Fibroblast of skin of left biceps (primary cell): ENCODE measurements at places on chromosomes 5 and 9.

GRCh38 chr9:71285191-71285656 is 163.8 kb upstream of the TRPM3 start:
- DNase-seq: peak; percentile 29

DNA sequence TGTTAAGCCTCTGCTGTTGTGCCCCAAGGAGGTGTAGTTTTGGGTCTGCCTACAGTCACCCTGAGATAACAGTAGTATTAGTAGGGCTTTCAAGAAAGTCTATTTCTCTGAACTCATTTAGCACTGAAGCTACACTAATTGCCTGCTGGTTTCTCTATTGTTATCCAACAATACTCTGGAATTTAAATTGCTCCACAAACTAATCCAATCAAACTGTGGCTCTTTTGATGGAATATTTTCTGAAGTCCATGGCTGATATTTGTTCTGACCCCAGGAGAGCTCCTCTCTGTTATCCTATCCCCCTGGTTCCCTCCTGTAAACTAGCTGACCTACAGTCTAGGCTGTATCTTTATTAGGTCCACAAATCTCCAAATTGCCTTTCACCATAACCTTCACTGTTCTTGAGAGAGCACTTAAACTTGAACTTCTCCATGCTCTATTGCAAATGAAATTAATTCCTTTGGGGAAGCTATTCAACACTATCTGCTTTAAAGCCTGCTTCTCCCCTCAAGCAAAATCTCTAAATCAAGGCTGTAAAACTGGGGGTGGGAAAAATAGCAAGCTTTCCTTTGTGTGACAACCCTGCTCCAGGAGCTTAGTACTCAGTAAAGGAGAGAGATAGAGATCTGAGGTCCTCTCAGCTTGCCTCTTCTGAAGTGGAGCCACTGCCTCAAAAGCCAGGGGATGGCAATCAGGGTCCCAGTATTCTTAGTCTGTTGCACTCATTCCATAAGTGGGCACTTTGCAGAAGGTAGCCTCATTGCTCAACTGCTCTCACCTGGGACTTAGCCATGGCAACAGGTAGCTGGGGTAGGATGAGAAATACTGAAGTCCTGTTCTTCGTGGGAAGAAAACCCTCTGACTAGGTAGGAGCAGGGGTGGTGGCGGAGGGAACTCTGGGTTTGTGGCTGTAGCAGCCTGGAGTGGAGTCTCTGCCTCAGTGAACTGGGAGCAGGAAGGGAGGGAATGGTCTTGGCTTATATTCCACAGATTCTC is 110.9 kb downstream of the MACIR start:
- no peak for DNase-seq

- DNase-seq: no peak
Observed at GRCh38 chr5:22751536-22751935, 101.6 kb downstream of the CDH12 start.

DNA sequence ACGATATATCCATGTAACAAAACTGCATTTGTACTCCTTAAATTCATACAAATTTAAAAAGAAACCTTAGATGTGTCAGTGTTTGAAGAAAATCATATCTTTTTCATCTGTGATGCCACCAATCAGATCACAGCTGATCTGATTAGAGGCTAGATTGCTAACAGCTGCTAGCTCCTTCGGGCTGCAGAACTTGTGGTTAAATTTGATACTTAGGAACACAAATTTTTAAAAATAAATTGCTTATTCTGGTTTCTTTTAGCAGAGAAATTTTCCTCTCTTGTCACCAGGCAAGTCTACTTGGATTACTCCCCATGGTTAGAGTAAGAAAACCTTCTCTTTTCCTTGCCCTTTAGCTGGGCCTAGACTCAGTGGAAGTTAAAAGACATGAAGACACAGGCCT is 94.6 kb upstream of the RANBP6 start:
- DNase-seq: no peak

DNA sequence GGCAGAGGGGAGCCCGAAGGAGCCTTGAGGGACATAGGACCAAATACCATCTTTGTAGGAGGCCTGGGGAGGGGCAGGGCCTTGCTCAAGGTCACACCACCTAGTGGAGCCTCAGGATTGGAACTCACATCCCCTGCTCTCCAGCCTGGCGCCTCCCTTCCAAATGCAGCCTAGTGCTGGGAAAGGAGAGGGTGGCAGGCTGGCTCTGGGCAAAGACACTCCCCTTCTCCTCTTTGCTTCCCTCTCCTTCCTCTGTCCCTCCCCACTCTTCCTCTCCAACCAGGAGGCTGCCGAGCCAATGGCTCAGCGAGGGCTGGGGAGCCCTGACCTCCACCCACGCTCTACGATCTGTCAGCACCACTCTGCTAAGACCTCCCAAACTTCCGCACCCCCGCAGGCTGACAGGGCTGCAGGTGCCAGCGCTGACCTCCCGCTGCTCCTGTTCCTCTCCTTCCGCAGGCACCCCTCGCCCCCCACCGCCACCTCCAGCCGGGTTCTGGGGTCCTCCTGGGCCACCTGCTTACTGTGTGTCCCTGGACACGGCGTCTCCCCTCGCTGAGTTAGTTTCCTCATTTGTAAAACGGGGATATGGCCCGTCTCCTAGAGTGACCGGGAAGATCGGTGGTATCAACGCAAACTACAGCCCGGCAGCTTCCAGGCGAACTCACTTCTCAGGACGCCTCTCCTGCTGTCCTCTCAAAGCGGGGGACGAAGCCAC is 52.9 kb downstream of the C9orf50 start:
- no peak for DNase-seq

DNA sequence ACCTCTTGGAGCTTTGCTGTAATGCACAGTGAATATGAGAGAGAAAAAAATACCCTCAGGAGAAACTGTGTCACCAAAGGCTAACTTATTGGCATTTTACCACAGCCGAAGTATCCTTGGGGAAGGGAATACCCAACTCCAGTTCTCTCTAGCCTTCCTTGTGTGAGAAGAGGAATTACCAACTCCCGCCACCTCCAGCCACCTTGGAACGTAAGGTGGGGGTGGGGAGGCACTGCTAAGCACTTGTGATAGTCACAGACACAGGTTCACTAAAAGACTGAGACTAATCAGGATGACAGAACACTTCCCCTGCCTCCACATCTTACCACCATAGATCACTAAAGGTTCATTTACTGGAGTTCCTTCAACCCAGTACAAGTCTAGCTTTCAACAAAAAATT is 102.0 kb upstream of the ADAMTS19 start:
- no peak for DNase-seq

DNA sequence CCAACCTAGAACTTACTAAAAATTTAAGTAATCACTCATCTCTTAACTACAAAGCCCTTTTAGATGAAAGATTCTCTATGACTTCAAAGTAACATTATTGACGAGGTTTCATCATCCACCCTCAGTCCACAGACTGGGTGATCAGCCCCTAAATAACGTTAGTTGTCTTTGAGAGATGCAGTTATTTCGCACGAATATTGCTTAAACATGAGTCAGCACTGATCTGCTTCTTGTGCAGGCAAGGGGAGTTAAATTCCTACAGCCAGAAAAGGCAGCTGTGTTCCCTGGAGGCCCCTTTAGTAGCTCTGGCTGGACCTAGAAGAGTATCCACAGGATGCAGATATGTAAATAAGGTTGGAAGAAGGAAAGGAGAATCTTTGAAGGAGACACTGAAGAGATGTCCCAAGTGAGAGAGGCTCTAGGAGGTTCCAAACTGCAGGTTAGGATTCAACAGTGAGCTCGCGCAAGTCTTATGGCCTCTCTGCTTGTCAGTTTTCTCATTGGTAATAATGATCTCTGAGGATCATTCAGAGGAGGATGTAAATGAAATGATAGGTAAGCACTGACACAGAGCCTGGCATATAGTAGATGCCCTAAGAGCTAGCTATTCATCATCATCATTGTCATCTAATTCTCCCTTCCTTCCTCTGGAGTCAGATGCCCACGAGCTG is 122.2 kb upstream of the MAN2A1 start:
- DNase-seq: peak; percentile 54

DNA sequence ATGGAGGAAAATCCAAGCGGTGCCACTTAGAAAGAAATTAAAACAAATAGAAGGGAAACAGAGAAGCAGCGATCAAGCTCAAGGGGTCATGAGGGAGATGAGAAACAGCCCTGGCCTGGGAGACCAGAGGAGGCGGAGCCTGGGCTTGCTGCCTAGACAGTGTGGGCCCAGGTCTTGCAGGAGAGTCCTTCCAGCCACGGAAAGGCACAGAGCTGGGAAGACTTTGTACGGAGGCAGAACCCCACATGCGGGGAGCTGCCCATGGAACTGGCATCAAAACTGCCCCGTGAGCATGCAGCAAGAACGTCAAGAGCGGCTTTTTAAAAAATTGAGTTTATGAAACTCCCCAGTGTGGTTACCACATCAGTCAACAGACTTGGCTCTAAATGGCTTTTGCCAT is 119.4 kb downstream of the IRX1 start:
- DNase-seq: no peak

DNA sequence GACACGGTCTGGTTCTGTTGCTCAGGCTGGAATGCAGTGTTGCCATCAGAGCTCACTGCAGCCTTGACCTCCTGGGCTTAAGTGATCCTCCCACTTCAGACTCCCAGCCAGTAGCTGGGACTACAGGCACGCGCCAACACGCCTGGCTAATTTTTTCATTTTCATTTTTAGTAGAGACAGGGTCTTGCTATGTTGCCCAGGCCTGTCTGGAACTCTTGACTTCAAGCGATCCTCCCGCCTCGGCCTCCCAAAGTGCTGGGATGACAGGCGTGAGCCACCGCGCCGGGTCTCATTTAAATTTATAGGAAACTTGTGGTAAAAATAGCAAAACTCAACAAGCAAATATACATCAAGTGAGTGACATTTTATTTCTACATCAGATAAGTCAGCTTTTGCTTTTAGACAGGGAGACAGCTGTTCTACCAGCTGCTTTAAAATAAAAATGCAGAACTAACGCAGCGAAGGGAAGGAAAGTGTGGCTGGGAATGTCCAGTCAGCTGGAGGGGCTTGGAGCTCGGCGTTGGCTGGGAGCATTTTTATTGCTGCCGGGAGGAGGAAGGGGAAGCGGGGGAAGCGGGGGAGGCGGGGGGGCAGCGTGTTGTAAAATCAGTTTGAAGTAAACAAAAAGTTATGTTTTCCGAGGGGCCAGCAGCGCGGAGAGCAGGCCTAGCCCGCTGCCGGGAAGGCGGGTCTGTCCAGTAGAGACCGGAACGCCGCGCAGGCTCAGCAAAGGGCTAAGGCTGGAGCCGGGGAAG is 707 bp upstream of the ZFYVE16 start:
- DNase-seq: no peak

DNA sequence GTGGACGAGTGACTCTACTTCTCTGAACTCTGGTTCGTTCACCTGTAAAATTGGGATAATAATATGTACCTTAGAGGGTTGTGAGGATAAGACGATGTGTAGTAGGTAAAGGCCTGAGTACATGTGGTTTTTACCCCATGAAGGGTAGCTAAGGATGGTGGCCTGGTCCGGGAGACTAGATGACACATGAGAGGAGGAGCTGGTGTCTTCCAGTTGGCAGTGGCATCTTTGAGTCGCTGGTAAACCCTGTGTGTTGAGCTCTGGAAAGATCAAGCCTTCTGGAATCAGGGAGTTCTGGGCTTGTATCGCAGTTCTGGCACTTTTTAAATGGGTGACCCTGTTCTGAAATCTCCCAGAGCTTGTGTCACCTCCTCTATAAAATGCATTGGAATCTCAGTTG is 166.4 kb upstream of the ZNF618 start:
- DNase-seq: no peak

DNA sequence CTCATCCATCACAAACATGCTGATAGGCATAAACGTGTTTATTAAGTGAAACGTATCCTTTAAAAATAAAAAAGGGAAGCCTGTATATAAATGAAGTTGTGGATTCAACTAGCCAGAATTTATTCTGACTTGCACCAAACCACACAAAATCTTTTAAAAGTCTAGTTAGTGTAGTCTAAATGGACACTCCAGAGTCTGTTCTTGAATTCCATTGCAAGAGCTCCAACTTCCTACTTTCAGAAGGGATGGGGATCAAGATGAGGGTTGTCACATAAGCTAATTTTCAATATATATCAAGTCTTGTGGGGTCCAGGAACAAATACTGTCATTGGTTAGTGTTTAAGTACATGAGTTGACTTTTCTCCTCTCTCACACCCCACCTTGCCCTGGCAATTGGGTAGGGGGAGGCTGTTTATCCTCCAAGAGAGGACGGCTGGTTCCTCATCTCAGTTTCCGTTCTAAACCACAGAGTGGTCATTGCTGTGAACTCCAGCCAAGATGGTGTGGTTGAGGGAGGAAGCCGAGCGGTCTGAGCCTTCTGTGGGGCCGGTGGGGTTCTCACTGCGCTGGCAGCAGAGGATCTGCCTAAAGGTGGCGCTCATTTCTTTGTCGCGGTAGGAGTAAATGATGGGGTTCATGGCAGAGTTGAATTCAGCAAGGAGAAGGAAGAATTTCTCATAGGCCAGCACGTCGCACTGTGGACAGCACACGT is 163.2 kb downstream of the LPAR1 start:
- DNase-seq: no peak

- DNase-seq: peak; percentile 81
Observed at GRCh38 chr9:69951411-69951810, 92.2 kb upstream of the MAMDC2 start.

GRCh38 chr5:73911761-73912393 is 285.9 kb downstream of the ARHGEF28 start:
- DNase-seq: peak; percentile 64

DNA sequence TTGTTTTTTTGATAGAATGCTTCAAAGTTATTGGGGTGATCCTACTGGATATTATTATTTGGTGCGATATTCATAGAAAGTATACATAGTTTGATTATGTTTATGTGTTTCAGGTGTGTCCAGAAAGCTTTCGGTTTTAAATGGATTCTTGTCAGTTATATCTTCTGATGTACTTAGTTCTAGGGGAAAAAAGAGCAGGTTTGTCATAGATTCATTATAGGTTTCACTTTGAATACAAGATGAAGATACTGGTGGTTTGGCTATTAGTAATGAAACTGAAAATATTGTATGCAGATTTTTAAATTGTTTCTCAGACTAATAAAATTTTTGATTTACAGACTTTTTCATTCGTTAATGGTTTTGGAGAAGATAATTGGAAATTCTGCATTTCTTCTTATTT is 98.9 kb downstream of the MAN2A1 start:
- no peak for DNase-seq

- DNase-seq: no peak
Observed at GRCh38 chr5:180009581-180009980, 62.0 kb downstream of the RNF130 start.

- no peak for DNase-seq
Observed at GRCh38 chr9:100196215-100196614, 97.2 kb downstream of the INVS start.

DNA sequence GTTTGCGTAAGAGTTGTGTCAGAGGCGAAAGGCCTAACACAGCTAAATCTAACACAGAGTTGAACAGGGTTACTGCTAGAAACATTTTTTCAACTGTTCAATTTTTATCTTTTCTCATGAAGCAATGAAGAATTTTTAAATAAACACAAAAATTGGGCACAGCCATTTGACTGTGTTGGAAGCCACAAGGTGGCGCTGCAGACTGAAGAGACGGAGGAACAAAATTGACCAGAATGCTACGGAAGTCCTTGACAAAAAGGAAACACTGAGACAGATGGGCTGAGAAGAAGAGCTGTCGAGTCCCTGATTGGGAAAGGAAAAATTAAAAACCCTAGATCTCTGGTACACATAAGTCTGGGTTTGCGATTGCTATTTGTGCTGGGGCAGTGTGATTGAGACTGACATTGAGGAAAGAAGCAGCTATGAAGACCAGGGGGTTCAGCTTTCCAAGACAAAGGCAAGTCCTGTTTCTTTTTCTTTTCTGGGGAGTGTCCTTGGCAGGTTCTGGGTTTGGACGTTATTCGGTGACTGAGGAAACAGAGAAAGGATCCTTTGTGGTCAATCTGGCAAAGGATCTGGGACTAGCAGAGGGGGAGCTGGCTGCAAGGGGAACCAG is at the start of gene PCDHB9:
Gene PCDHB9 (plus strand): TSS at position 265 of the 616 bp plus-strand sequence. CDS start 158 bp downstream, at position 423.
- no peak for DNase-seq

- DNase-seq: no peak
Observed at GRCh38 chr5:173018358-173018757, 34.8 kb downstream of the ATP6V0E1 start.

GRCh38 chr9:15332939-15333338 is 25.9 kb upstream of the TTC39B start:
- DNase-seq: no peak
